Stimulated activated CD8-positive, alpha-beta memory T cell treated with anti-CD3 and anti-CD28 coated beads, Interleukin-2, amount 100 ng/mL, for 1 hour (primary cell): ENCODE measurements at places on chromosomes 3 and 15.

DNA sequence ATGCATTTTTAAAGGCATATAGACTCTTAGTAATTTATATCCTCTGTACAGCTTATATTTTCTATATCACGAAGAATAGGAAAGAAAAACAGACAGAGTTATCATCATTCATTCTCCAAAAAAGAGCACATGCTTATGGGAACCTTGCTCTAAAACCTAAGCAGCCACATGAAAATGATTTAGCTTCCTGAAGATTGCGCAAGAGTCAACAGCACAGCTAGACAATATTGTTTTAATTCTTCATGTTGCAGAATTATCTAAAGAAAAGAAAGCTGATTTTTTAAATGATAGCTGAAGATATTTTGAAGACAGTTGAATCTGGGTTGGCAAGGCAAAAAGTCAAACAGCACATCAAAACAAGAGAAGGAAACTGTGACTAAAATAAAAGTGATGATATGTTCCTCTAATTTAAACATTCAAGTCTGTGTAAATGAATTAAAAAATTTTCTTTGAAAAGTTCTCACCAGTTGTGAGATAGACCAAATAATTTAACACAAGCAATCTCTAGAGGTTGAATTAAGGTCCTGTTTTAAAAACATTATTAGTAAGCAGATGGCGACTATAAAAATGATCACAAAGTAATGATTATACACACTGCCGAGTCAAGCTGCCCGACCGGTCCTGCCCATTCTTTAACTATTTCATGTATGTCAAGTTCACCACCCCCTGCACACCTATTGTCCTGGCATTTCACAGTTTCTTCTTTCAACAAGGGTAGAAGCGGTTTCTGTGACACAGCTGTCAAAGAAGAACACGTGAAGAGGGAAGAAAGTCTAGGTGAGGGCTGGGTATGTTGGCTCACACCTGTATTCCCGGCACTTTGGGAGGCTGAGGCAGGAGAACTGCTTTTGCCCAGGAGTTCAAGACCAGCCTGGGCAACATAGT lies 74.2 kb upstream of the BHLHE40 start:
- no peak for DNase-seq

GRCh38 chr3:64441861-64442260 lies 216.6 kb upstream of the PRICKLE2 start:
- no peak for DNase-seq

- DNase-seq: no peak
Measured at GRCh38 chr3:12479919-12480427, 4.3 kb upstream of the TSEN2 start.

DNA sequence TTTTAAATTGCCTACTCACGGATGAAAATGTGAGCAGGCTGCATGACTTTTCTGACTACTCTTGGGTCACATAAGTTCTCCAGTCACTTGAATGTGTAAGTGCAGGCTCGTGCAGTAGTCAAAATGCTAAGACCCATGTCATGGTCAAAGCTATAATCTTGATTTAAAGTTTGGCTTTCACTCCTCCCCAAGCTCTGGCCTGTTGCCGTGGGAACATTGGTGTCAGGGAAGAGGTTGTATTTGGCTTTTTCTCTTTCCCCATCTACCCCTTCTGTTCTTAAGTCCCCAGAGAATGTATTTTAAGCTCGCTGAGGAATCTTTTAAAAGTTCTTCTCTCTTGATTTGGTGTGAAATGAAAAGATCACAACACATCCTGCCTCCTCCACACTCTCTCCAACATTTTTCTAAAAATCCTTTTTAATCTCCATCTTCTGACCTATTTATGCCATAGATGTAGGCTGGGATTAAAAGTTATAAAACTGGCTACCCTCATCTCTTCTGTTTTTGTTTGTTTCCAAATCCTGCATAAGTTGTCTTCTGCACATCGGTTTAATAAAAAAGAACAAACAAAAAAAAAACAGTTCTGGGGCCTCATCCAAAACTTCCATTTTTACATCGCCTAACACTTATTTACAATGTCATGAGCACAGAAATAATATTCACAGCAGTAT lies 61.4 kb upstream of the ADAMTSL3 start:
- no peak for DNase-seq

- no peak for DNase-seq
Measured at GRCh38 chr15:67836134-67836455, 3.8 kb downstream of the RNU6-1 start.

GRCh38 chr3:71045917-71046282 lies 537.6 kb downstream of the FOXP1 start:
- DNase-seq: no peak
